ENCODE measurements at places on chromosomes 13 and 19. TPM values are rescaled to one million over a fixed set of nuclear protein-coding genes. Genes with fewer than 3 reads are reported as not detected.

DNA sequence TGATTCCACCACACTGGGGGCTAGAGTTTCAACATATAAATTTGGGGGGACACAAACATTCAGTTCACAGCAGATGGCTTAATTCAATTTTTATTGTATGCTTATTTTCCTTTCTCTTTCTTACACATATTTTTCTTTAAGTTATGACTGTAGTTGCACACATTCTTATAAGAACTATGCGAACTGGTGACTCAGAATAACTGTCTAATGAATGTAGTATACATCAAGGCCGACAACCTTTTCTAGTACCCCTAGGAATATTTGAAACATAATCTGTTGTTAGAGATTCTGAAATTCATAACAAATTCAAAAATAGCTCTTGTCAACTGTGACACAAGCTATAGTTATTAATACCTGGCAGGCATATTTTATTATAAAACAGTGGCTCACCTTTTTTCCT is 695.6 kb downstream of the PCDH9 start:
- no peaks in the 10 kb centered on the region for H3K27me3 ChIP-seq
- H3K27ac ChIP-seq = no peak overlapping the region
- no peaks in the 10 kb centered on the region for H3K4me1 ChIP-seq
- peaks cover 4% of the 10 kb centered on the region for H3K36me3 ChIP-seq
- DNase-seq = no peak

DNA sequence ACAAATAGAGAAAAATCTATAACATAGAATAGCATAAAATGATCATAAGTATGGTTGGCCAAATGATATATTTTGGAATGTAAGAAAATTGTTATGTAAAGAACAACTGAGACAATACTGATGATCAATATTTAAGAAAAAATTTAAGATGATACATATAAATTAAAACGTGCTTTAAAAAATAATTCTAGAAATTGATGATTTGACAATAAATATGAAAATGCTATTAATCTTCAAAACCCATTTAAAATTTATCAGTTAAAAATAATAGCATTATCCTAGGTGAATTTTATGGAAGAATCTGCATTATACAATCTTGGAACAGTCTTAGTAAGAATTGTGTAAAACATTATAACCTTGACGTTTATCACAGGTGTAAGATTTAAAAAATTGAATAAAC is 95.1 kb upstream of the DACH1 start:
- DNase-seq = no peak
- no peaks in the 10 kb centered on the region for H3K4me1 ChIP-seq
- H3K27me3 ChIP-seq = no peaks in the 10 kb centered on the region
- H3K36me3 ChIP-seq = no peaks in the 10 kb centered on the region
- no peak overlapping the region for H3K27ac ChIP-seq

GRCh38 chr13:28746287-28746612 is 27.5 kb upstream of the SLC46A3 start:
- H3K27me3 ChIP-seq = peaks cover 7% of the 10 kb centered on the region
- H3K4me1 ChIP-seq = no peaks in the 10 kb centered on the region
- no peak overlapping the region for H3K4me3 ChIP-seq
- no peak for DNase-seq

GRCh38 chr19:18480006-18480691 is 41.7 kb downstream of the ELL start:
- H3K4me1 ChIP-seq = peaks cover 87% of the 10 kb centered on the region
- no peak for DNase-seq
- no peaks in the 10 kb centered on the region for H3K27me3 ChIP-seq
- H3K4me3 ChIP-seq = peak overlapping the region; percentile 19

- H3K27ac ChIP-seq = no peak overlapping the region
- no peak for DNase-seq
- H3K27me3 ChIP-seq = no peaks in the 10 kb centered on the region
- no peaks in the 10 kb centered on the region for H3K36me3 ChIP-seq
Observed at GRCh38 chr13:86003029-86003428, 203.8 kb upstream of the SLITRK6 start.

GRCh38 chr19:55527197-55528029 is 9.5 kb downstream of the SBK2 start:
- no peak overlapping the region for H3K27ac ChIP-seq
- no peak for DNase-seq
- H3K36me3 ChIP-seq = no peaks in the 10 kb centered on the region
- peaks cover 8% of the 10 kb centered on the region for H3K27me3 ChIP-seq
- no peak overlapping the region for H3K4me3 ChIP-seq
- H3K4me1 ChIP-seq = no peaks in the 10 kb centered on the region

DNA sequence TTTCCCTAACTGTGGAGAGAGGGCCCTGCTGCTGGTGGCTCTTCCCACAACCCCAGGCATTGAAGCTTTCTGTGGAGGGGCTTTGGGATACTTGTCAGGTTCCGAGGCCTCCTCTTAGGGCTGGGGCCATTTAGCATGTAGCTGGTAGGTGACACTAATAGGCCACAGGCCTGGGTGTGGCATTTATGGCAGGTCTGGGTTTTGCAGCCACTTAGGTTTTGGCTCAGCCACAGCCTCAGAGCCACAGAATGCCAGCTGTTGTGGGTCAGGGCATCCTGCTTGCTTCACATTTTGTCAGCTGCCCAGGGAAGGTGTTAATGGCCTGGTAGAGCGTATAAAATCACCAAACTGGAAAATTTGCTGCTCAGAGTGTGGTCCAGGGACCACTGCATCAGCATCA is 15.7 kb downstream of the FAM124A start:
- H3K27me3 ChIP-seq = peaks cover 11% of the 10 kb centered on the region
- H3K4me1 ChIP-seq = no peaks in the 10 kb centered on the region
- H3K4me3 ChIP-seq = no peak overlapping the region
- no peaks in the 10 kb centered on the region for H3K36me3 ChIP-seq

DNA sequence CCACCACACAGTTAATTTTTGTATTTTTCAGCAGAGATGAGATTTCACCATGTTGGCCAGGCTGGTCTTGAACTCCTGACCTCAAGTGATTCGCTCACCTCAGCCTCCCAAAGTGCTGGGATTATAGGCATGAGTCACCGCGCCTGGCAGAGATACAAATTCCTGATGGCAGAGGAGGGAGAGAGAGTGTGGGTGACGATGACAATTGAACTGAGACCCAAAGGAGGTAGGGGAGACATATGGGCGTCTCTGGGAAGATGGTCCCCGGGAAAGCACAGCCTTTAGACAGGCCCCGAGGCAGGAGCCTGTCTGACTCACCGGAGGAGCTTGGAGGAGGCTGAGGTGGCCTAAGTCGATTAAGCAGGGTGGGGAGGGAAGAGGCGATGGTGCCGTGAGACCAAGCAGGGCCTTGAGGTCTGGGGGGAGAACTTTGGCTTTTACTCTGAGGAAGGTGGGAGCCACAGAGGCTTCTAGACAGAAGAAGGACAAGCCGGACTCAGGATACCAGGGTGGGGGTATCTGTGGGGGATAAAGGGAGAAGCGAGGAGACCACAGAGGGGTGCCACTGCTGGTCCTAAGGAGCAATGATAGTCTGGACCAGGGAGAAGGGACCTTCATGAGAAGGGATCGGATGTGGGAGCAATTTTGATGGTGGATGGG is 38.2 kb downstream of the ARRDC2 start:
- H3K36me3 ChIP-seq = no peaks in the 10 kb centered on the region
- no peak for DNase-seq
- peak overlapping the region; percentile 96 for H3K27ac ChIP-seq
- no peak overlapping the region for H3K4me3 ChIP-seq

- peaks cover 8% of the 10 kb centered on the region for H3K27me3 ChIP-seq
- peaks cover 13% of the 10 kb centered on the region for H3K4me1 ChIP-seq
- DNase-seq = no peak
- no peak overlapping the region for H3K4me3 ChIP-seq
Observed at GRCh38 chr13:27193496-27193895, 21.9 kb upstream of the USP12 start.

DNA sequence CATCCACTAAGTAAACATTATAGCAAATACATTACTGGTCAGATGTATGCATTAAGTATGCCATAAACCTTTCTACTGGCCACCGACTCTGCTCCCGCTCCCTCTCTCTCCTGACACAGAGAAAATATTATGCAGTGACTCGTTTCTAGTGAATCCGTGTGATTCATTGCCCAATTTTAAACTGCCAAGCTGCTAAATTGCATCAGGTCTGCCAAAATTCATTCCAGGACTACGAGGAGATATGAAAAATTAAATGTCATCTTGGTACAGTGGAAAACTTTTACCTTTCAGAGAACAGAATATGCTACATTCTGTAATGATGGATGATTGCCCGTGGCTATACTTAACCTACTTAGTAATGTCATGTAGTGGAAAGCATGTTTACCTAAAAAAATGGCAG is 368.8 kb upstream of the TSHZ3 start:
- H3K4me1 ChIP-seq = no peaks in the 10 kb centered on the region
- H3K27me3 ChIP-seq = no peaks in the 10 kb centered on the region
- H3K36me3 ChIP-seq = no peaks in the 10 kb centered on the region
- no peak for DNase-seq
- no peak overlapping the region for H3K27ac ChIP-seq

- no peak for DNase-seq
- H3K36me3 ChIP-seq = no peaks in the 10 kb centered on the region
- H3K4me1 ChIP-seq = no peaks in the 10 kb centered on the region
- H3K27ac ChIP-seq = no peak overlapping the region
- no peaks in the 10 kb centered on the region for H3K27me3 ChIP-seq
Observed at GRCh38 chr13:44165221-44165888, 208.3 kb upstream of the SERP2 start.

DNA sequence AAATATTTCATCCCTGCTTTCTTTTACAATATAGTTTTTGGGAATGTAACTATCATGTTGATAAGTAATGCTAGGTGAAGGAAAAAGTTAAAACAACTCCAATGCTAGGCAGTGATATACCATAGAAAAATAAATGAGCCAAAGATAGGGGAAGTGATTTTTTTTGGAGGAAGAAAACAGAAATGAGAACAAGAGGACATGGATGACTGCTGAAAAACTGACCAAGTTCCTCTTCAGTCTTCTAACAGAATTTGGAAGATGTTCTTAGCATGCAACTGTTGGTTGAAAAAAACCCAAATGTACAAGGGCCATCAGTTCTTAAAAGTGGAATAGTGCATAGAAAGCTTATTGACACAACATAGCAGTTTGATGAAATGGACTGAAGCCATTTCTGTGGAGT is 262.5 kb upstream of the STARD13 start:
- H3K36me3 ChIP-seq = no peaks in the 10 kb centered on the region
- H3K4me1 ChIP-seq = peaks cover 29% of the 10 kb centered on the region
- no peak overlapping the region for H3K27ac ChIP-seq
- H3K4me3 ChIP-seq = no peak overlapping the region
- DNase-seq = peak; percentile 59
- H3K27me3 ChIP-seq = no peaks in the 10 kb centered on the region

Gene C19orf18
- polyA plus RNA-seq = 0.89 TPM

Gene KLF1
- not detected for polyA plus RNA-seq

Gene CD209
- polyA plus RNA-seq = not detected

Gene CD79A
- polyA plus RNA-seq = 3,426 TPM

All from naive B cell (primary cell).